ENCODE measurements at places on chromosomes 16 and 17.

GRCh38 chr17:65975878-65976277, 216.1 kb downstream of the CEP112 start:
- no peak for DNase-seq

DNA sequence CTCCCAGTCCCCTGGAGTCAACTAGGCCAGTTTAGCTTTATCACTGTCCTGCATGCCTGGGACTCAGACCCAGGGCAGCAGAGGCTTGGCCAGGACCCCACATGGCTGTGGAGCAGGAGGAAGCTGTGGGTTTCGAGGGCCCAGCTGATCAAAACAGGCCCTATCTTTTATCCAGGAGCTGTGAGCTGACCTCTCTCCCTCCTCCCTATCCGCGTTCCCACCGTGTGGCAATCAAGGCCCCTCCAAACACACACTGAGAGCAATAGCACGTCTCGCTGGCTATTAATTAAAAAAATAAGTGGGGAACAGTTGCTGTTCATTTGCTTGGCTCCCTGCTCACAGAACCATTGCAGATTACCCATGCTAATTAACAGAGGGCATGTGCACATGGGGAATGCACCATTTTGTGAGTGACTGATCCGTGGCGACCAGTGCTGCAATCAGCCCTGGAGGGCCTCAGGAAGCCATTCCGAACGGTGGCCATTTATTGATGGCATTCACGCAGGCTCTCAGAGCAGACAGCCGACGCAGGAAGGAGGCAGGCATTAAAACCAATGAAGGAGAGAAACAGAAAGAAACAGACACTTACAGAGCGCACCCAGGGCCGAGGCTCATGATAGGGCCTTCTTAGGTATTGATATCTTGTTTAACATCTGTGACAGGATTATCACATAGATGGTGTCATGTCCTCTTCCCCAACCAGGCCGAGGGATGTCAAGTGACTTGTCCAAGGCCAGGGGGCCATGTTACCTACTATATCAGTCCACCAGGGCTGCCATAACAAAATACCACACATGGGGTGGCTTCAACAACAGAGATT, 157.1 kb downstream of the KATNIP start:
- DNase-seq, result no peak

- DNase-seq, result no peak
Observed at GRCh38 chr17:76240461-76241203, at the start of gene RNF157. RNF157 (minus strand) TSS chr17:76240493; CDS start chr17:76240240, 253 bp downstream.

GRCh38 chr16:14057878-14058382, 13.2 kb upstream of the MRTFB start:
- no peak for DNase-seq

- no peak for DNase-seq
Observed at GRCh38 chr17:80416940-80417293, 1.9 kb downstream of the ENDOV start.

GRCh38 chr16:88700636-88701482, 5.3 kb downstream of the RNF166 start:
- DNase-seq, result no peak

GRCh38 chr16:25108054-25108453, 3.5 kb upstream of the LCMT1 start:
- no peak for DNase-seq

GRCh38 chr17:60079401-60080243, 901 bp upstream of the HEATR6 start:
- no peak for DNase-seq

GRCh38 chr17:77610518-77610893, 348.0 kb upstream of the TNRC6C start:
- no peak for DNase-seq

GRCh38 chr16:86199871-86200695, 301.1 kb downstream of the IRF8 start:
- no peak for DNase-seq

GRCh38 chr17:64503341-64503740, 2.7 kb downstream of the DDX5 start:
- DNase-seq, result no peak

DNA sequence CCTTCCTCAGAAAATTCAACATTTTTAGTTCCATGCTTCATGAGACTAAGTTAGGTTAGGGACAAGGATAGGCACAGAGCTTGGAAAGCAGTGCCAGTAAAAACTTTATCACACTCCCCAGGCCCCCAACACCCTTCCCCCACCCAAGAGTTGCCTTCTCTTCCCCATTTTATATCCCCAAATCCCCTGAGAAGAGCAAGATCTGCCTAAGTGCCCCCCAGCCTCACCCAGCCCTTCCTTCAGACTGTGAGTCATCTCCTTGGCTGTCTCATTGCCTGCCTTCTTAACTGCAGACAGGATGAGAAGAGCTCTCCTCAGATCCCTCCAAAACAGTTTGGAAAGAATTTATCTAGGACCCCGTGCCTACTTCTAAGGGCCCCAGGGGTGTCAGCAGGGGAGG, 55.8 kb downstream of the NEUROD2 start:
- DNase-seq, result no peak

GRCh38 chr16:69928856-69929400, 22.2 kb upstream of the CLEC18A start:
- no peak for DNase-seq

GRCh38 chr17:47700471-47701449, 6.8 kb downstream of the TBKBP1 start:
- no peak for DNase-seq

- DNase-seq, result no peak
Observed at GRCh38 chr17:5138616-5139457, 23.0 kb downstream of the USP6 start.

DNA sequence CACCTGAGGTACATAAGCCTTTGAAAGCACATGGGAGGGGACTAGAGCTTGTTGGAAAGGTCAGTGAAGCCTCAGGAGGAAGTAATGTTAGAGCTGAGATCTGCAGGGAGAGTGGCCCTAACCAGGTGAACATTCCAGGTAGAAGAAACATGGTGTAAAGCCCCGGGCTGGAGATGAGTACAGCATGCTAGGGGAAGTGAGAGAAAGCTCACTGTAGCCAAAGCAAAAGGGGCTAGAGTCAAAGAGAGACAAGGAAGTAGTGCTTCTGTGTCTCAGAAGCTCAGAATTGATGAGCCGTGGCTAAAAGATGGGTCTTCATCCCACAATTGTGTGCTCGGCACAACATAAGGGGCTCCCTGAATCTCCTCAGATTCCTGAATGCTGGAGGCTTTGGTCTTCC, 481.8 kb downstream of the XYLT1 start:
- no peak for DNase-seq

DNA sequence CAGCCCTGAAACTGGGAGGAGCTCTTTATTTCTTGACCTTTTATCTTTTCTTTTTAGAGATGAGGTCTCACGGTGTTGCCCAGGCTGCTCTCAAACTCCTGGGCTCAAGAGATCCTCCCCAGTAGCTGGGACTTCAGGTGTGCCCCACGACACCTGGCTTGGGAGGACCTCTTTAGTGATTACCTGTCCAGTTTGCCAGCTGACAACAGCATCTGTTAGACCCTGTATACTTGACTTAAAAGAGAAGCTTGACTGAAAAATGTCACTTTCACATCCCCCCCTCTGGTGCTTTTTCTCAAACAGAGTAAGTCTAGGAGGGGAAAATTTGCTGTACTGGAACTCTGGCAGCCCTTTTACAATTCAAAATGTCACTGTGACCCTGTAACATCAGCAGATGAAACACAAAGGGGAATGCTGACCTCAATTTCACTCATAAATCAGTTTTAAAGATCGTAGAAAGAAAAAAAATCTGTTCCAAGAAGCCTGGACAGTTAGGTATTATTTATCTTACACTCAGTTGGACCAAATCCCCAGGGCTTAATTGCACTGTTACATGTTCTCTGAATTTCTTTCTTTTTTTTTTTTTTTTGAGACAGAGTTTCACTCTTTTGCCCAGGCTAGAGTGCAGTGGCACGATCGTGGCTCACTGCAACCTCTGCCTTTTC, 1.8 kb upstream of the ERN1 start:
- DNase-seq, result no peak

DNA sequence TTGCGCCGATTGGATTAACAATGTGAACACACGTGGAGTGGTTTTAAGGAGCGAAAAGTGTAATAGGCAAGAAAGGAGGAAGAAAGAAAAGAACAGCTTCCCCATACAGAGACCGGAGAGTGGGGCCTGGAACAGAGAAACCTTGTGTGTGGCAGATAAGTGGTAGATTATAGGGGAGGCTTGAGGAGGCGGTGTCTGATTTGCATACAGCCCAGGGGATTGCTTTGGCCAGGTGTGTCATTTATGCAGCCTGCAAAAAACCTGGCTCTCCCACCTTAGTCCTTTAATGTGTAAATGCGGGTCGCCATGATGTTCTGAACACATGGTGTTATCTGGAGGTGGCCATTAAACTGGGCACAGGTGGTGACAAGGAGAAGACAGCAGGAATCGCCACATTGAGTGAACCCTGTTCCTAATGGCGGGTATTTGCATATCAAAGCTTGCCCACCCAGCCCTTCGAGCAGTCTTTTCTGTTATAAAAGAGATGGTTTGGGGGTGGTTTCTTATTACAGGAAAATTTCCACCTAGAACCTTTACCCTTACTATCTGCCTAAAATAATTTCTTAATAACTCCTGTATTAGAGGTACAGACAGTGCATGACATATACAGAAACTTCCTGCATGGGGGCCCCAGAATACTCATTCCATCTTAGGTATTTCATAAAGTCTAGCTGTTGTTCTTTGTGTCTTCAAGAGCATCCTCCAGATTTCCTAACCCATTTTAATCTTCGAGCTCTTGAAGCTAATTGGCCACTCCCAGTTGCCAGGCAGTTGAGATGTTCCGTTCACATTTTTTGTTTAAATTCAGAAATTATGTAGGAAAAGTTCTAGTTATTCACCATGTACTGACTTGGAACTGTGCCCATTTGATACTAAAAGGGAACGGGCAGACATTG, 292.5 kb downstream of the RBFOX1 start:
- DNase-seq, result no peak

GRCh38 chr17:4607773-4608187, 23.5 kb downstream of the SMTNL2 start:
- no peak for DNase-seq

DNA sequence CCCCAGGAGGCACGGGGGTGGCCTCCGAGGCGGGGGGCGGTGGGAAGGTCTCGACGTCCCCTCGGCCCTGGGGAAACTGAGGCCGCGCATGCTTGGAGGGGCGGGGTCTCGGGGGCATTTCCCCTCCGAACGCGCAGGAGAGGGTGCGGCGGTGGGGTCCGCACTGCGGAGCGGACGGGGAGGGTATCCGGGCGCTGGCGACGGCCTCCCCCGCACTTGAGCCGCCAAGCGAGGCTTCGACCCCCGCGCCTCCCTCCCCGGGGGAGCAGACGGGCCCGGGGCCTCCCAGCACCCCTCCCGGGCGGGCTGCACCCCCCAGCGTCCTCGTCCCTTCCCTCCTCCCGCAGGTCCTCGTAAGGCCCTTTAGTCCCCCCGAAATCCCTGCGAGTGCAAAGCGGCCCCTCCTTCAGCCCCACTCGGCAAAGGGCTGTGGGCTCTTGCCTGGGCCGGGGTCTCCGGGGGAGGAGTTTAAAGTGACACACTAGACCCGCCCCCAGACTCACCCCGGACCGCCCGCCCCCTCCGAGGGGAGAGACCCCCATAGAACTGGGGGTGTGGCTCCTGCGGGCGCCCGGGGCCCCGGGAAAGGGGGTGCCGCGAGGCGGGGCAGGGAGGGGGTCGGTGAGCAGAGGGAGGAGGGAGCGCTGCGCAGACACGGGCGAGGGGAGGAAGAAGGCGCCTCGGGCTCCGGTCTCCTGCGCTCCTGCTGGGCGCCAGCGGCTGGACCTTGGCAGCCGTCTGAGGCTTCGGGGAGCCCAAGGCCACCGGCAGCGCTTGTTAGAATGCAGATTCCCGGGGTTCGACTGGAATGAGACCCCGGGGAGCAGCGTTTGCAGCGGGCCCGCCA, 632 bp downstream of the BAIAP3 start:
- DNase-seq, result no peak

GRCh38 chr17:82281502-82282238, 8.2 kb upstream of the CSNK1D start:
- no peak for DNase-seq

GRCh38 chr16:27401768-27402568, at the start of gene IL21R:
IL21R (plus strand) TSS chr16:27402174; CDS start chr16:27430072, 27,898 bp downstream.
- DNase-seq, result no peak

GRCh38 chr16:28218109-28218508, 6.3 kb upstream of the XPO6 start:
- DNase-seq, result no peak

DNA sequence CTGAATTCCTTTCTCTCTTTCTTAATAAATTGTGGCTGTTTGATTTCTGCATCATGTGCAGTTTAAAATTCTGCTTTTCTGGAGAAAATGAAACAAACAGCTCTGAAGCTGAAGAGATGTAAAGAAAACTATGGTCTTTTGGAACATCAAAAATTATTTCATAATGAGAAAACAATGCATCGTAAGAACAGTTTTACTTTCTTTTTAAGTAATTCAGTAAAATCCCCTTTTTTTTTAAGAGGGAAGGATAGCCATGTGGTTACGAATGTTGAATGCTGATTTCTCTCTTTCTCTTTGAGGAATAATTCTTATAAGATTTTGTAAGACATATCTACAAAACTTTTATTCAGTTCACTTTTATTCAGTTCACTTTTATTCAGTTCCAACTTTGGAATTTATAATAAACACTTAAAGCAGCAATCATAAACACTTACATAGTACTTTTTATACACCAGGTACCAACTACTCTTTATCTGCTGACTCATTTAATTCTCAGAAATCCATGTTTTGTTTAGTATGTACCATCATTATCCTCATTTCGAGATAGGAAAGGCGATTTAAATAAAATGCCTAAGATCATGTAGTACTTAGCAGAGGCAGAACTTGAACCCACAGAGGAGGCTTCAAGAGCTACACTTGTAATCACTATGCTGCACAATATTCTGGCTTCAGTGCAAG, 26.6 kb downstream of the CNTNAP4 start:
- DNase-seq, result no peak

GRCh38 chr17:81092518-81093095, 57.7 kb downstream of the BAIAP2 start:
- no peak for DNase-seq

GRCh38 chr17:48237456-48237855, 129.9 kb downstream of the SNX11 start:
- DNase-seq, result no peak

- DNase-seq, result no peak
Observed at GRCh38 chr16:48611329-48612137, 1.6 kb upstream of the N4BP1 start.

- DNase-seq, result no peak
Observed at GRCh38 chr16:73418691-73419090, 370.8 kb upstream of the ZFHX3 start.

DNA sequence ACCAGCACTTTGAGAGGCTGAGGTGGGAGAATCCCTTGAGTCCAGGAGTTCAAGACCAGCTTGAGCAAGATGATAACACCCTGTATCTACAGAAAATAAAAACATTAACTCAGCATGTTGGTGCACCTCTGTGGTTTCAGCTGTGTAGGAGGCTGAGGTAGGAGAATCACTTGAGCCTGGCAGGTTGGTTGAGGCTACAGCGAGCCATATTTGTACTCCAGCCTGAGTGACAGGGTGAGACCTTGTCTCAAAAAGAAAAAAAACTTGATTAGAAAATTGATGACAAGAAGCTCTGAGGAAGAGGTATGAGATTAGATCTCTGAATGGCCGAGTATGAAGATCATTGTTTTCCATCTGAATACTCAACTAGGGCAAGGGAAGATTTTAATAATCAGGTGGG, 31.0 kb downstream of the SCPEP1 start:
- DNase-seq, result no peak
